Kidney (tissue), 22 donors: ENCODE measurements at places on chromosomes 12 and 14. TPM values are rescaled to one million over a fixed set of nuclear protein-coding genes. Genes with fewer than 3 reads are reported as not detected.

DNA sequence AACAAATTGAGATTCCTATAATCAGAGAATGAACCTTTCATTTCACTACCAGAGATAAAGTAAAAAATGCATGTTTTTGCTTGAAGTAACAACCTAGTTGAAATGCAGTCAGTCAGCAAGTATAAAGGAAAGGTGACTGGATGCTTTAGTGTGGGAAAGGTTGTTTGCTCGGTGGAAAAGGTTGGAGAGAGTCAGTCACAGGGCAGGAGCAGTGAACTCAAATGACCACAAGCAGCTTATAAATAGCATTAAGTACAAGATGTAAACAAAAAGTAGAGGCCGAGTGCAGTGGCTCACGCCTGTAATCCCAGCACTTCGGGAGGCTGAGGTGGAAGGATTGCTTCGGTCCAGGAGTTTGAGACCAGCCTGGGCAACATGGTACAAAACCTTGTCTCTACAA lies 98.1 kb upstream of the FGD4 start:
- no peak for DNase-seq
- H3K27ac ChIP-seq: no peak overlapping the region
- no peaks in the 10 kb centered on the region for H3K27me3 ChIP-seq
- H3K4me3 ChIP-seq: no peak overlapping the region
- no peaks in the 10 kb centered on the region for H3K4me1 ChIP-seq
- H3K36me3 ChIP-seq: no peaks in the 10 kb centered on the region

- H3K27me3 ChIP-seq: no peaks in the 10 kb centered on the region
- no peak for DNase-seq
- no peak overlapping the region for H3K4me3 ChIP-seq
- no peak overlapping the region for H3K27ac ChIP-seq
- no peaks in the 10 kb centered on the region for H3K4me1 ChIP-seq
- H3K36me3 ChIP-seq: no peaks in the 10 kb centered on the region
Observed at GRCh38 chr14:57080691-57081090, 188.0 kb downstream of the EXOC5 start.

The PPP2R5C gene
- total RNA-seq: 129 TPM

GRCh38 chr12:2825132-2825531 lies 9.7 kb downstream of the NRIP2 start:
- no peaks in the 10 kb centered on the region for H3K4me1 ChIP-seq
- DNase-seq: no peak
- no peaks in the 10 kb centered on the region for H3K27me3 ChIP-seq
- no peak overlapping the region for H3K27ac ChIP-seq

- no peak overlapping the region for H3K27ac ChIP-seq
- H3K4me1 ChIP-seq: peaks cover 13% of the 10 kb centered on the region
- peaks cover 19% of the 10 kb centered on the region for H3K36me3 ChIP-seq
- no peak overlapping the region for H3K4me3 ChIP-seq
- H3K27me3 ChIP-seq: no peaks in the 10 kb centered on the region
Observed at GRCh38 chr12:11865824-11866223, 204.9 kb upstream of the BCL2L14 start.

DNA sequence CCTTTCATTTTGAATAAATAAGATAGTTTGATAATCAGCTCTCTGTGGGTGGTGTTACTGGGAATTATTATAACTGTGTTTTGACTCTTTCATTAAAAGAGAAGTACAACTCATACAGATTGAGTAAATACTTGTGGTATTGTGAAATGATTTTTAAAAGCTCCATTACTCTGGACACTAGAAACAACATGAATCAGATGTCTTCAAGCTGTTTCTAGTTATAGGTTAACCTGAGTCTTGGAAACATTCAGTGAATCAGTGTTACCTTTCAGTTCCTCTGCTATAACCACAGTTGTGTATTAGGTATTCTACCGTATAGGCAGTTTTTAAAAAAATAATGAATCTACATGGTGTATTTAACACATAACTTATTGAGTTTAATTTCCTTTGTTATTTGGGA lies 128.4 kb upstream of the SSTR1 start:
- H3K36me3 ChIP-seq: no peaks in the 10 kb centered on the region
- peak overlapping the region; percentile 2 for H3K4me3 ChIP-seq
- peaks cover 7% of the 10 kb centered on the region for H3K4me1 ChIP-seq
- no peaks in the 10 kb centered on the region for H3K27me3 ChIP-seq

- H3K4me3 ChIP-seq: peak overlapping the region; percentile 36
- H3K4me1 ChIP-seq: peaks cover 25% of the 10 kb centered on the region
- peak; percentile 98 for DNase-seq
- H3K27ac ChIP-seq: peak overlapping the region; percentile 99
- no peaks in the 10 kb centered on the region for H3K27me3 ChIP-seq
Observed at GRCh38 chr12:6764011-6764828, 1.9 kb upstream of the PTMS start.

DNA sequence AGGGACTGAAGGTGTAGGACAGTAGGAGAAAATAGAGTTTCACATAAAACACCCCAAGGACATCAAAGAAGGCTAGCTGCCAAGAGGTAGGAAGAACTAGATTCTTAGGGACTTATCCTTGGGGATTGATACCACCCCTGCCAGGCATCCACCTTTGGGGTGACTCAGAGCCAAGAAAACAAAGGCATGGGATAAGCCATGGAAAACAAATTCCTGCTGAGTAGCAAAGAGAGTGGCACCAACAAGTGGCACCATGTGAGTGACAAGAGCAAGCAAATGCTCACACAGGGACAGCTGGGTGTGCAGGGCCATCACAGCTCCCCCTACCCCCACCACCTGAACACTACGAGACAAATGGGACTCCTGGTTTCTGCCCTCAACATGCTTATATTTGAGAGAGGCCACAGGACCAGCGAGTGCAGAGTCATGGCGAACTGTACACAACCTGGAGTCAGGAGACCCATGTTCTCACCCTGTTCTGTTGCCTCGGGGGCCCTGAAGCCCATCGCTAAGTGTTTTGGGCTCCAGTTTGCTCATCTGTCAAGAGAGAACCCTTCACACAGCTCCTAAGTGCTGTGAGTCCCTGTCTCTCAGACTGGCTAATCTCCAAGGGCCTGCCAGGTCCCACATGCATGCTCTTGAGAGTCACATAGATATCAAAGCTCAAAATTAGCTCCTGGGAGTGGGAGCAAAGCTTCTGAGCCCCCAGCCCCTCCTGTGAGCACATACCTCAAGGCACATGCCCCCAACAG lies 91.9 kb downstream of the DPF3 start:
- no peak overlapping the region for H3K27ac ChIP-seq
- no peaks in the 10 kb centered on the region for H3K36me3 ChIP-seq
- no peak for DNase-seq
- H3K4me1 ChIP-seq: no peaks in the 10 kb centered on the region
- no peak overlapping the region for H3K4me3 ChIP-seq
- H3K27me3 ChIP-seq: no peaks in the 10 kb centered on the region
